ENCODE measurements at places on chromosomes 2 and 18.

GRCh38 chr2:231518771-231519170, 11.5 kb downstream of the NMUR1 start:
- no peak for DNase-seq

GRCh38 chr18:24112464-24112863, 26.4 kb upstream of the CABYR start:
- DNase-seq, result no peak

DNA sequence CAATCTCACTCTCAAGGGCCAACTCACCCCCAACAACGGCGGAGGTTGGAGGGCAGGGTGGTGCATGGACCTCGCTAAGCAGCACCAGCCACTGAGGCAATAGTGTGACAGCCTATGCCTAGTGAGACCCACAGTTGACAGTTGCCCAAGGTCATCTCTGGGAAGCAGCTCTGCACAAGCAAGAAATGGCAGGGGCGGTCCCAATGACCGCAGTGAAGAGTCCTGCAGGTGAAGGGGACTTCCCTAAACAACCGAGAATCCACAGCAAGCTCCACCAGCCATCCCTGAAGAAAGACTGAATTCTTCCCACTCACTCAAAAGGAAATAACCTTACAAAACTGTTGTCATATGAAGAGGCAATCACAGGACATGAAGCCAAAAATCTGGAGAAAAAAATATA, 313.4 kb upstream of the ID2 start:
- no peak for DNase-seq

DNA sequence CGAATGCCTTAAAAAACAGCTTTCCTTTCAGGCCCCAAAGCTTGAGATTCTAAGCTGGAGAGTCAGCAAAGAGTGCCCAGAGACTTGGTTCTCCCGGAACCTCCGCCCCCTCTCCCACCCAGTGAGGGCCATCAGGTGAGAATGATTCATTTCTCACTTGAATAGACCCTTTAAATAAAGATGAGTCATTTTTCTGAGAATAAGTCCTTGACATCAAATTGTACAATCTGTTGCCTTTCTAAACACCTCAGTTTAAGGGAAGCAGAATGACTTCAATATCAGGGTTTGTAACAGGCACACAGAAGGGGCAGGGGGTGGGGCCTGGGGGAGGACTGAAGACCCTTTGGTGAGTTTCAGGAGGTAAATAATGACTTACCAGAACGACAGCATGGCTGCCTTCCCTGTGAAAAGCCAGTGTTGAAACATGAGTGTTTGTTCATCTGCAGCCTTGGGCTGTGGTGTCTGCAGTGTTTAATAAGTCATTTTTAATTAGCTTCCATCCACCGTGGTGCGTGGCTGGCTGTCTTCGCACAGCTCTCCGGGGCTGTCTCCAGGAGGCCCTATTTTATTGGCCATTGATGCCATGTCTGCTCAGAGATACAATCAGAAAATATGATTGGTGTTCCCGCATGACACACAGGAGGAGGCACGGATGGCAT, 134.9 kb upstream of the ZNF236 start:
- no peak for DNase-seq

- no peak for DNase-seq
Measured at GRCh38 chr2:141393214-141393545, 737.6 kb downstream of the LRP1B start.

DNA sequence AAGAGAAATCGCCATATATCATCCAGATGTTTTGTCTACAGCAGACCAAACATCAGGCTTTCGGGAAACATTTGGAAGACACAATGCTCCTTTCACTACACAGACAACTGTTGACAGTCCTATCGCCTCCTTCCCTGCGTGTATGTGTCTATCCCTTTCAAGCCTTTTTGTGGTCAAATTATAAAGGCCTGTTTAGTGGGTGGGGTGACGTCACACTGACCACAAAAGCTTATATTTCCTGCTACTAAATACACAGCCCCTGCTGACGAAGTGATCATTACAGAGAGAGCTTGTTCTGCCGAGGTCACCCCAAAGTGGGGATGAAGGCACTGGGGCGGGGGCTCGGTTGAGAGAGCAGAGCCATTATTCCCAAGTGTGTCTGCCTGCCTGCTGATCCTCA, 302.7 kb upstream of the TNP1 start:
- no peak for DNase-seq

- DNase-seq, result no peak
Measured at GRCh38 chr2:112162956-112163355, 24.8 kb downstream of the FBLN7 start.

GRCh38 chr2:10043906-10044601, 704 bp downstream of the KLF11 start:
- peak; percentile 51 for DNase-seq

DNA sequence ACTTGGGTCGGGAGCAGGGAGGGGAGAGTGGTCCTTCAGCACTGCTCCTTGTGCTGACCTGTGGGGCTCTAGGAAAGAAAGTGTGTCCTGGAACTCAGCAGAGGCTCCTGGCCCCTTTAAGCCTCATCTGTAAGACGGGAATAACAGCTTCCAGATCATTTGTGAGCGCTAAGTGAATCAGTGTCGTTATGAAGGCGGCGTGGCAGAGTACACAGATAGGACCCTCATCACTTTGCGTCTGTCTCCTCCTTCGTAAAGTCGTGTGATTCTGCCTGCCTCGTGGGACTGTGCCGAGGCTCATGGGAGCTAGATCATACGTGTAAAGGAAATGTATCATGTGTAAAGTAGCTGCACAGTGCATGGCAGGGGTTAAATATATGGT, 18.6 kb downstream of the COLEC11 start:
- DNase-seq, result no peak

DNA sequence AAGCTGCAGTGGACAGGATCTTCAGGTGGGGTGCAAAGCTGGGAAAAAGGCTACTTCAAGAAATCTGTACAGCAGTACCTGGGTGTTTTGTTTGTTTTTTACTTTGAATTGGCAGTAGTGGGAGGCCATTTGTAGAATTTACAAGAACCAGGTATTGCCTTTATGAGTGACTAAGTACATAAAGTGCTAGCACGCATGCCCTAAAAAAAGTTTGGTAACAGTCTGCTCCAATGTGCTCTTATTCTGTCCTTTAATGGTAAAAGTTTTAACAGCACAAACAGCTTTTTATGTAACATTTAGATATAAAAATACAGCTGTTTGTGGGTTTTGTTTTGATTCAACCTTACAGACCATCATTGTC, 17.2 kb downstream of the REV1 start:
- no peak for DNase-seq

GRCh38 chr2:226649871-226650660, 149.6 kb downstream of the IRS1 start:
- DNase-seq, result no peak

Data from NCI-H1694 (cell line).